ENCODE measurements at places on chromosomes 6 and 20.

- H3K4me3 ChIP-seq, result no peak overlapping the region
- no peak overlapping the region for H3K27ac ChIP-seq
- no peaks in the 10 kb centered on the region for H3K4me1 ChIP-seq
- no peak for DNase-seq
- no peaks in the 10 kb centered on the region for H3K36me3 ChIP-seq
These were observed 582.5 kb downstream of the DOK5 start for GRCh38 chr20:55057779-55058415.

DNA sequence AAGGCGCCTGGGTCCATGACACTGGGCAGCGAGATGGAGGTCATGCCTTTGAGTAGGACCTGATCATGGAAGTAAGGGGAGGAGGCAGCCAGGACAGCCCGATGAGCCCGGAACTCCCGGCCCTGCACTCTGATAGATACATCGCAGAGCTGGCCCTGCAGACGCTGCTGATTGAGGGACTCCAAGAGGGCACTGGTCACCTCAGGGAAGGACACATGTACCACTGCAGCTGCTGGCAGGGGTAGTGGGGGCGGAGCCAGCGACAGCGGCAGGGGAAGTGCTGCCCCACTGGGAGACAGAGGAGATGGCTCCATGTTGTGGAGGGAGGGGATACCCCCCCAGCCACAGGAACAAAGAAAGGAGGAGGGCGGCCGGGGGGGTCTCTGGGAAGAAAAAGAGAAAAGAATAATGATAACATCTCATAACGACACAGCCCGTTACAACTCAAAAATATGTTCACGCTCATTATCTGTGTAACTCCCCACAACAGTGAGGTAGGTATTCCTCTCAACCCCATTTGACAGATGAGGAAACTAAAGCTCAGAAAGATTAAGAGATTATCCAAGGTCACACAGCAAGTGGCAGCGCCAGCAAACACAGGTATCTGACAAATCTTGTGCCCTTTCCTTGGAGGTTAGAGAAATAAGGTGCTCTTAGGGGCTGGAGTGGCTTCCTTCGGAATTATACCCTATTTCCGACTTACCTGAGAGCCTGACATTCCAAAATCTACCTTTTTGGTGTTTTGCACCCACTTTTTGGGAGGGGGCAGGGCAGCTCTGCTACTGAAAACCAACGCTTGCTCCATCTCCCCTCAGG, 733 bp downstream of the ZBTB22 start:
- DNase-seq, result no peak
- peaks cover 70% of the 10 kb centered on the region for H3K36me3 ChIP-seq
- H3K27ac ChIP-seq, result peak overlapping the region; percentile 24
- H3K4me3 ChIP-seq, result peak overlapping the region; percentile 99
- H3K4me1 ChIP-seq, result peaks cover 54% of the 10 kb centered on the region
- no peaks in the 10 kb centered on the region for H3K27me3 ChIP-seq

DNA sequence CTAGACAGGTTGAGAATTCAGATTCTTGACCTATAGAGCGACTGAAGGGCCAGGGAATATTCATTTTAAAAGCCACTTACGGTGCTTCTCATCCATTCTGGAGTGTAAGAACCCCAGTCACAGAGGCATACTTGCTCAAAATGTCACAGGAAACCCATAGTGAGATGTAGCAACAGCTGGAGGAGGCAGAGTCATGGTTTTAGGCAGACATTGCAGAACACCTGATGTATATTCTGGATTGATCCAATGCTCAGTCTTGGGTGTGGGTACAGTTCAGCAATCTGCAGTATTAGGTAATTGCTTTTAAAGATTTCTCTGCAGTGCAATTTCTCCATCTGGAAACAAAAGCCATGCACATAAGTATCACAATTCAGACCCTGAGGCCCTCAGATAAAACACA, 137.4 kb upstream of the SLC22A23 start:
- no peak for DNase-seq
- no peak overlapping the region for H3K27ac ChIP-seq
- H3K4me3 ChIP-seq, result no peak overlapping the region
- no peaks in the 10 kb centered on the region for H3K4me1 ChIP-seq
- H3K36me3 ChIP-seq, result no peaks in the 10 kb centered on the region

DNA sequence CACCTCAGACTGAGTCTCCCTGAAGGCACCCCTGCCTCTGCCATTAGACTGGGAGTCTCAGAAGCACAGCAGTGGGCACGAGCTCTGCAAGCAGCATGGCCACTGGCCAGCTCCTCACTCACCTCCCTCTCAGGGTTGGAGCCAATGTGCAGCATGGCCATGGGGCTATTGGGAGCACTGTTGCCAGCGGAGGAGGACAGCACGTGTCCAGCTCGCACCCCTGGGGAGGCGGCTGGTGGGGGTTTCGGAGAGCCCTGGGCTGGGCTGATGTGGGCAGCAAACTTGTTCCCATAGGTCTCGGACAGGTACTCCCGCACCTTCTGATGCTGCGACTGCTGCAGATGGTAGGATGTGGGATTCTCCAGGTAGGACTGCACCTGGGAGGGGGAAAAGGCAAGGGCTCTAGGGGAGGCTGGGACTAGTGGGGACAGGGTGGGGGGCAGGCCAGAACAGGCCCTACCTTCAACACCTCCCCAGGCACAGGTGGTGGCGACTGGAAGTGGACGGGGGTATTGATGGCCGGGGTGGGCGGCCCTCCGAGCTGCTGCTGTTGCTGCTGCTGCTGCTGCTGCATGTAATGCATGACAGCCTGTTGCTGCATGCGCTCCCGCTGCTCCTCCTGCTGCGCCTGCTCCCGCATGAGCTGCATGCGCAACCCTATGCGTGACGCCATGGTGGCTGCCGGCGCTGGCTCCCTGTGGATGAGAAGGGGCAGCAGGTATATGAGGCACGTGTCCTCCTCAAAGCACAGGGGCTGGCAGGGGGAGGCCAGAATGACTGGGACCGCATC, 44.7 kb downstream of the TFEB start:
- H3K4me3 ChIP-seq, result no peak overlapping the region
- H3K27me3 ChIP-seq, result no peaks in the 10 kb centered on the region
- DNase-seq, result no peak
- no peak overlapping the region for H3K27ac ChIP-seq
- H3K4me1 ChIP-seq, result no peaks in the 10 kb centered on the region
- no peaks in the 10 kb centered on the region for H3K36me3 ChIP-seq

DNA sequence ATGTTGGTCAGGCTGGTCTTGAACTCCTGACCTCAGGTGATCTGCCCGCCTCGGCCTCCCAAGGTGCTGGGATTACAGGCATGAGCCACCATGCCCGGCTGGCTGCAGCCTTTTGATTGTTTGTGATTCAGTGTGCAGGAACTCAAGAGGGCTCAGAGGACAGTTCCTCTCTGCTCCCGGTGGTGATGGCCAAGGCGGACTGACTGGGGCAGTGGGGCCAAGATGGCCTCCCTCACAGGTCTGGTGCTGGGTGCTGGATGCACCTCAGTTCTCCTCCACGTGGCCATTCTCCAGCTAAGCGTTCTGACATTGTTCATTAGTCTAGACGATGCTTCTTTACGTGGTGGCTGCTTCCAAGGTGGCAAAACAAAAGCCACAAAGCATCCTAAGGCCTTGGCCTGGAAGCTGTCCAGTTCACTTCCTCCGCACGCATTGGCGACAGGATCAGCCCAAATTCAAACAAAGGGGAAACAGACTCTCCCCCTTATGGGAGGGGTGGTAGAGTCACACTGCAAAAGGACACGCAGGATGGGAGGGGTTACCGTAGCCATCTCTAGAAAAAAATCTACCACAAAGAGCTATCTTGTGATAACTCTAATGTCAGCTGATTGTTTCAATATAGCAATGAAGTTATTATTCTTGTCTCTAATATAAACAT, 146.9 kb downstream of the FOXC1 start:
- H3K27me3 ChIP-seq, result peaks cover under 1% of the 10 kb centered on the region
- H3K36me3 ChIP-seq, result no peaks in the 10 kb centered on the region
- no peaks in the 10 kb centered on the region for H3K4me1 ChIP-seq
- DNase-seq, result no peak
- no peak overlapping the region for H3K27ac ChIP-seq

Data from activated T-helper 2 cell treated with anti-CD3 and anti-CD28 coated beads, Interferon-gamma antibody, Interleukin-2, Interleukin-4, amounts not matched to agents 10 μg/mL and 5 μg/mL and 100 μg/mL, durations not matched to agents 14 hours and 24 hours and 36 hours (primary cell).